ENCODE measurements at places on chromosomes 6 and 20.
A peak's percentile ranks its signal among the peaks of the same experiment; 100 is the strongest.

- no peak for DNase-seq
Measured at GRCh38 chr20:50019466-50020256, 36.9 kb downstream of the SNAI1 start.

DNA sequence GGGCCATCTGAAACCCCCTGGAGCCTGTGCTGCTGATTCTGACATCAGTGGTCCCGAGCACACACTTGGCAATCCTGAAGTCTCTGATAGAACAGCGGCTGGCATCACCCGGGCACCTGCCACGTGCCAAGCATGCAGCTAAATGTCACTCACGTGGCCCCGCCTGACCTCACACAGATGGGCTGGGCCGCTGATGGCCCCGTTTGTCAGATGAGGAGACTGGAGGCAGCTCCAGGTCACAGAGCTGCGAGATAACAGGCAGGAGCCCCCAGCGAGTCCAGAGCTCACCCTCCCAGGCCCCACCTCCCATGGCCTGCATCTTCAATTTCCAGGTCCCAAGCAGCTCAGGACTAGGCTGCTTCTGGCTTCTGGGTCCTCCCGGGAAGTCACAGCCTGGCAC, 67.2 kb downstream of the YTHDF1 start:
- no peak for DNase-seq

DNA sequence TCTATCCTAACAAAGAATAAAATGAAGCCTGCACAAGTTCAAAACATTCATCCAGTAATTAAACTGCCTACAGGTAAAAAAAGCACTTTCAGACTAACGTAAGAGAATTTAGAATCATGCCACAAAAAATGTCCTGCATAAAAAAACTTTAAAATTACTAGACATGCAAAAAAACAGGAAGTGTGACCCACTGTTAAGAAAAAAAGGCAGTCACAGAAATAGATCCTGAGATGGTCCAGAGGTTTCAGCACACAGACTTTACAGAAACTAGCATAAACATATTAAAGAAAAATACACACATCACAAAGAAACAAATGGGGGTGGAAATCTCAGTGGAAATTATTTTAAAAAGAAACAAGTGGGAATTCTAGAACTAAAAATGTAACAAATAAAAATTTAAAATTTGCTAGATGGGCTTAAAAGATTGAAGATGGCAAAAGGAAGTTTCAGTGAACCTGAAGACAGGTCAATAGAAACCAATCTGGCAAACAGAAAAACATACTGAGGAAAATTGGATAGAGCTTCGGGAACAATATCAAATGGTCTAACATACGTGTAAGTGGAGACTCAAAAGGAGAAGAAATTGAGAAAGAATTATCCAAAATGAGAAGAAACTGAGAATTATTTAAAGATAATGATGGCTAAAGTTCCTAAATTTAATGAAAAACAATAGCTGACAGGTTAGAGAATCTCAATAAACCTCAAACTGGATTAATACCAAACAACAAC, 3.4 kb upstream of the ZNF133 start:
- no peak for DNase-seq

- no peak for DNase-seq
Measured at GRCh38 chr6:38320843-38321242, 318.9 kb downstream of the BTBD9 start.

DNA sequence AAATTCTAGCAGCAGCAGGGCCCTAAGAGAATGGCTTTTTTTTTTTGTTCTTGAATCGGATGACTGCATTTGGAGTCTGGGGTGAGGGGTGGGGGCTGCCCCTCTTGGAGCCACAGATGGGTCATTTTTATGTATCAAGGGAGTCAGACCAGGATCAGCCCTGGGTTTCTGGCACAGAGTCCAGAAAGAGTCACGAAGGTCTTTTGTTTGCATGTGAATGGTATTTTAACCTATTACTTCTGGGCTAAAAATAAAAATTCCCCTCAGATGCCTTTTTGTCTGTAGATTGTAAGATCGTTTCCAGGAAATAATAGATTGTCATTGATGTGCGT, 72.5 kb downstream of the PHACTR3 start:
- no peak for DNase-seq

GRCh38 chr6:154848580-154848979, 115.4 kb downstream of the SCAF8 start:
- no peak for DNase-seq

- no peak for DNase-seq
Measured at GRCh38 chr6:9112544-9112943, 677.2 kb upstream of the SLC35B3 start.

DNA sequence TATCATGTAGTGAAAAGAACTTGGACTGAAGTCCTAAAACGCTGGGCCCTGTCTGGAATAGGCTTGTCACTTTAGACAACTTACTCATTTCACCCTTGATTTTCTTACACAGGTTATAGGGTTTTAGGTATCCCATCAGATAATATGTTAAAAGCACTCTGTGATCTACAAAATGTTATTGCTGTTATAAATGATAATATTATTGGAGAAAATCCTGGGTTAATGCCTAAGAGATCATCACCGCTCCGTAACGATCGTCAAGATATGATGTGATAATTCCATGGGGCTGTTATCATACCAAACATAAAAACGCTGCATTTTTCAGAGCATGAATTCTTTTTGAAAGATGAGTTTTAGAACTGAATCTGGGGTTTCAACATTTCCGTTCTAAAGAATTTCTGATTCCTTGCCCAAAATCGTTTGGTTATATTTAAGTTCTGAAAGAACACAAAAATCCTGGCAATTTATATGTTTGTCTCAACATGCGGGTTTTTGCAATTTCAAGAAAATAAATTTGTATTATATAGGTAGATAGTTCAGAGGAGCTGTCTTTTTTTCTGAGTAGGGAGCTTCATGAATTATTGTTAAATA, 154.8 kb downstream of the FOXC1 start:
- DNase-seq = no peak

- DNase-seq = no peak
Measured at GRCh38 chr6:19812512-19813119, 24.6 kb upstream of the ID4 start.

DNA sequence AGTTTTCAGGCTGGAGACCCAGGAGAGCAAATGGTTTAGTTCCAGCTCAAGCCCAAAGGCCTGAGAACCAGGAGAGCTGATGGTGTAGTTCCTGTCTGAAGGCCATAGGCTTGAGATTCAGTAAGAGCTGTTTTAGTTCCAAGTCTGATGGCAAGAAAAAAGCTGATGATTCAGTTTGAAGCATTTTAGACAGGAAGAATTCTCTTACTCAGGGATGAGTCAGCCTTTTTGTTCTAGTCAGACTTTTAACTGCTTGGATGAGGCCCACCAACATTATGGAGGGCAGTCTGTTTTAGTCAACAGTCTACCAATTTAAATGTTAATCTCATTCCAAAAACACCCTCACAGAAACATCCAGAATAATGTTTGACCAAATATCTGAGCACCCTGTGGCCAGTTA, 2.5 kb downstream of the ZSCAN26 start:
- DNase-seq = no peak

GRCh38 chr6:53058388-53059195, 6.6 kb upstream of the FBXO9 start:
- DNase-seq = no peak

DNA sequence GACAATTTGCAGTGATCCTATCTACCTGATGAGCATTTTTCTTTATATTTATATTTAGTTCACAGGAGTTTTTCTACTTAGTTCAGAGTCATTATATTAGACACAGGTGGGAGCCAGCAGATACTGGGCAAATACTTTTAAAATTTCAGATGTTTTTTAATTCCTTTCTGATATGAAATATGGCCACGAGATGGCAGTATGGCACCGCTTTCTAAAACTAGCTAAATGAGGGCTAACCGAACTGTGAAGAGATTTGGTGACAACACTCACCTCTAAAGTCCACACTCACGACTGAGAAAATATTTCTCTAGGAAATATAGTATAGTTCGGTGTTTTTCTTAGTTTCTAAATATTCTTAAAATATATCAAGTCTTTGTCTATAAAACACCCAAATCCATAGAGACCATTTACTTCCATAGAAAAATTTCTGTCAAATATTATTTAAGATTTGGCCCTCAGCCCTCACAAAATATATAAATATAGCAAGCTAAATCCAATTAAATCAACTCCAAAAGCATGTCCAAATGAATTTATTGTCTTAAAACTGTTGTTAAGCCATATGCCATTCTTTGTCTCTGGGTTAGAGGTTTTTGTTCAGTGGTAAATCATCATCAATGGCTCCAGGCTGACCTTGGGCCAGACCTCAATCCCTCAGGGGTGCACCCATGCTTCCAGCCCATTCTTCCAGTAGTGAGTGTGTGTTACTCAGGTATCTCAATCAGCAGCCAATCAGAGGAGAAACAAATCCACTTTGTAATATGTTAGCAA, 63.6 kb downstream of the HUS1B start:
- DNase-seq = peak; percentile 13

GRCh38 chr20:62063315-62063980, 2.2 kb downstream of the TAF4 start:
- DNase-seq = no peak

DNA sequence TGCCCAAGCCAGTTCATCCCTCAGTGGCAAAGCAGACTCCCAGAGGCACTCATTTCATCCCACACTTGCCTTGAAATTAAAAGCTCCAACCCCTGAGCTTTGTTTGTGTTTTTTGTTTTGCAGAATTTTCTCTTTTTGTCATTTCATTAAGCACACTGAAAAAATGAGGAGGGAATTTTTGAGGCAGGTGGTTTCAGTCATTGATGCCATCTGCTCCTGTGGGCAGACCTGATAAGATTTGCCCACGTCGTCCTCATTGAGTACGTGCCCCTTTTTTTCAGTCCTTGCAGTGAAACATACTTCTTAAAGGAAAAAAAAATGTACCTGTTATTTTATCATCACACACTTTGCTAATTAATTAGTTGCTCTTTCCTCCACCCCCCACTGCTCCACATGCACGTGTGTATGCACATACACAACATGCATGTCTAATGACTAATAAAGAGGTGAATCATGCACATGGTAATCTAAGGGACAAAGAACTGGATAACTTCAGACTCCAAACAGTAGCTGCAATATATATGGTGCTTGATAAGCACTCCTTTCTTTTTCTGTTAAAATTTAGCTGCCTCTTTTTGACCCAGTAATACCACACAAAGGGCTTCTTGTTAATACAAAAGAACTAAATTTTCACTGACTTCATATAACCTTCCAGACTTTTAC, 102.1 kb upstream of the TMEM181 start:
- no peak for DNase-seq

DNA sequence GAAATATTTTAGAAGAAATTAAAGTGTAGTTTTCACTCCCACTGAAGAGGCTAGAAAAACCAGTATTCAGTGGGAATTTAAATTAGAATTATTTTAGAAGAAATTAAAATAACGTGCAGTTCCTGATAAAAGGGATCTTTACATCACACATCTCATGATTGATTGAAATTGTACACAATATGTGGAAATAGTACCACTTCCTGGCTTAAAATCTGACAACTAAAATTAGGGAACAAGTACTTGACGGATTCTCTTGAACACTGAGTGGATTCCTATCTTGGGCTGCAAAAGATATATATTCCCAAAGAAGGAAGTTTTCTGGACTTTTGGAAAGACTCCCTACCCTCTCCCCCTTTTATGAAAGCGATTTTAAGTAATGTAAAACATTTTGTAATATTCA, 14.6 kb upstream of the MTCL3 start:
- no peak for DNase-seq

- no peak for DNase-seq
Measured at GRCh38 chr6:56683882-56684281, 41.2 kb upstream of the DST start.

DNA sequence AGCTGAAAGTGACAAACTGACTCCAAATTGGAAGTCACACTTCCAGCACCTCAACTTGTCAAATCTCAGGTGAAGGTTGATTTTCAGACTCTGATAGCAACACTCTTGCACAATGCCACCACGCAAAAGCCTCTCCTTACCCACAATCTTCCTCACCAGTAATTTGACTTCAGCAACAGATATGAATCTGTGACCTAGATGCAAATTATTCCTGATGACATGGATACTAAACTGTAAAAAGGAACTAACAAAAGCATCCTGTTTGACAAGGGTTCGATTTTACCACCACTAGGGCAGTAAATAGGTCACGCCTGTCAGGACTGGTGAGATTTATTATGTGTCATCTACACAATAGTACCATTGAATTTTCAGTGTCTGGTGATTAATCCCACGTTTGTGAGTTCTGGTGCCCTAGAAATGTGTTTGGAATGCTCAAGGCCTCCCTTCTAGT, 134.4 kb upstream of the COL21A1 start:
- DNase-seq = no peak

- DNase-seq = no peak
Measured at GRCh38 chr6:158050107-158050735, 68.6 kb downstream of the SYNJ2 start.

- no peak for DNase-seq
Measured at GRCh38 chr6:105677671-105678475, 275.0 kb upstream of the PREP start.

GRCh38 chr6:132607544-132608233, 16.4 kb downstream of the TAAR2 start:
- no peak for DNase-seq
